Liver (tissue), 10 donors: ENCODE measurements at places on chromosomes 7 and 10. TPM values are rescaled to one million over a fixed set of nuclear protein-coding genes. Genes with fewer than 3 reads are reported as not detected.
A peak's percentile ranks its signal among the peaks of the same experiment; 100 is the strongest.

- DNase-seq = no peak
These were observed 10.2 kb upstream of the AGR2 start for GRCh38 chr7:16815001-16815400.

GRCh38 chr10:1287971-1288401 is 231.8 kb downstream of the WDR37 start:
- no peak for DNase-seq

DNA sequence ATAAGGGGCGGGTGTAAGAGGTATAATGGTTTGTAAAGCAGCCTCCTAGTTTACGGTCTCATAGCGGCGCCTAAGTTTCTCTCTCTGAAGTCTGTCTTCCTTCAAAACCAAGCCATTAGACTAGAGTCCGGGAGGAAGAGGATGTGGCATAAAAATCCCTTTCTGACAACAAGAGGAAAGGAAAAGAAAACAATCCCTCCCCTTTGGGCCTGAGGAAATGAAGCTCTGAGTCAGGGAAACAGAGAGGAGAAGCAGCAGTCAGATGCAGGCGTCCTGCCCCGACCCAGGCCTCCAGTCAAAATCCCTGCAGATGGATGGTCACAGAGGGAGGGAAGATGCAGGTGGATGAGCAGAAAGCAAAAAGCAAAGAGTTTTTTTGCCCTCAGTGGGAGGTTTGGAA is 23.7 kb downstream of the PARP12 start:
- DNase-seq = no peak

DNA sequence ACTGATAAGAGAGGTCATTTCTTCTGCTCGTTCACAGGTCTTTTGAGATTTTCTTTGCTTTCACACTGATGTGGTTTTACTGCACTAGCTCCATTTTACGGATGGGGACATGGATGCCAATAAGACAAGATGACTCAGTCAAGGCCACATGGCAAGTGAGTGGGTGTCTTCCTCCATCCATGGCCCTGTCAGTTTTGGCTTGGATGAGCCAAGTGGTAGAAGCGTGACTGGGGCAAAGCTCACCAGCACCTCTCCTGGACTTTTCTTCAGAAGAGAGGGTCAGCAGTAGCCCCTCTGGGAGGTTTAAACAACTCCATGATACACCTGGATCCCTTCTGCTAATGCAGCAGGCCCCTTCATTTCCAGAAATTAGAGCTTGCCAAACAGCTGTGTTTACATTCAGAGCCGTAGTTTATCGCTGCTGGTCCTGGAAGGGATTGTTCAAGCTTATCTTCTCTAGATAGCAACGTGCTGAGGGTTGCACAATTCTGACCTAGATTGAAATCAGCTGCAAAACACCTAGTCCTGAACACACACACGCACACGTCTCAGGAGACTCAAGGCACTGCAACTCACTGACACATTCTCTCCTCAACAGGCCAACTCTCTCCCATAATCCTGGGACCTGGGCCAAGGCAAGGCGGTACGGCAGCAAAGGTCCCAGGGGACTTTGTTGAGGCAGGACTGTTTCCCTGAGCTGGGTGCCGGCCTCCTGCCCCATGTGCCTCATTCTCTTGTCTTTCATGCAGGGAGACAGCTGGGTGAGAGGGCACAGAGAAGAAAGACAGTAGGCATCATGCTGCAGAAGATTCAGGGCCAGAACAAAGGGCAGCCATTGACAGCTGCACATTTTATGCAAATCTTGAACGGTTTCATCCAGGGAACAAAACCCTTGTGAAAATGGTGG is 14.2 kb upstream of the PDCD4 start:
- DNase-seq = no peak

DNA sequence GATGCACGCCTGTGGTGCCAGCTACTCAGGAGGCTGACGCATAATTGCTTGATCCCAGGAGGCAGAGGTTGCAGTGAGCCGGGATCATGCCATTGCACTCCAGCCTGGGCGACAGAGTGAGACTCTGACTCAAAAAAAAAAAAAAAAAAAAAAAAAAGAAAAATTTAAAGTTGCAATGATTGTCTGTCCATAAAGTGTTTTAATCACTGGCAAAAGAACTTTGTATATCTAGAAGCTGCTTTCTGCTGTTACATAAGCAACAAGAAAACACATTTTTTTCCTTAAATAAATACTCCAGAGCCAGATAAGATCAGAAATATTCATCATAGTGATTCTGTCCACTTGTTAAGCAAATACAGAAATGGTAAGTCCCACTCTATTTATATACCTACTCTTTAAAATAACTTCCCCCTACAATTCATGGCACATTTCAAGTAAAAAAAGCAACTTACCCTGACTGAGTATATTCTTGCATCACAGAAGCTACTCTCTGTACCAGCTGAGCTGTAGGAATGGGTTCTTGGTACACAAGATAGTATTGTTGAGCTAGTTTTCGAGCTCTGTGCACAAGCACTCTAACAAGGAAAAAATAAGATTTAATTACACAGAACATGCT is 7.6 kb downstream of the PSMA2 start:
- DNase-seq = no peak

DNA sequence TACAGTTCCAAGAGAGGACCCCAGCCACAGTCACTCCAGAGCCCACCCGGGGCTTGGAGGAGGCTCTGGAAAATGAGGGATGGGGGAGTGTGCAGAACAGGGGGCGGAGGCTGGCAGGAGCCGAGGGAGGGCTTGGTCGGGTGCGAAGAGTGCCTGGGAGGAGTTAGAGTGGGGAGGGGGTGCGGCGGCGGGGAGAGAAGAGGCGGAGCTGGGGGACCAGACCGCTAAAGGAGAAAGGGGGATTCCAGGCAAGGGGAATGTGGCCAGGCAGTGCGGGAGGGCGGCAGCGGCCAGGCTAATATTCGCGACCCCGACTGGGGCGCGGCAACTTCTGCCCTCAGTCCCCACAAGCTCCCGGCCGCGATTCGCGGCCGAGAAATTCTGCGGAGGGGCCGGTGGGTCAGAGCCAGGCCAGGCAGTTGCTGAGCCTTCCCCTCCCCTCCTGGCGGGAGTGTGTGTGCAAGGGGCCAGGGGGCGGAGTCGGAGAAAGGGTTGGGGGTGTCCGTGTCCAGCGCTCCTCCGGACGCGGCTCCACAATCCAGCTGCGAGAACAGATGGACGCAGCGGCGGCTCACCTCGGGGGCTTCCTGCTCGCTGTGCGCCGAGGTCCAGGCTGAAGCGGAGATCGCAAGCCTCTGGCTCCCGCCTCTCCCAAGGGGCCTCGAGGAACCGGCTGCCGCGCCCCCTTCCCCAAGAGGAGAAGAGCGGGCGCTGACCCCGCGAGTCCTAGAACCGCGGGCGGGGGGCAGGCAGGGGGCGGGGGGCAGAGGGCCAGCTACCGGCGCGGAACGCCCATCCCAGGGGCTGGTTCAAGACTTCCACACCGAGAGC is 612 bp upstream of the SLC18A3 start:
- no peak for DNase-seq

DNA sequence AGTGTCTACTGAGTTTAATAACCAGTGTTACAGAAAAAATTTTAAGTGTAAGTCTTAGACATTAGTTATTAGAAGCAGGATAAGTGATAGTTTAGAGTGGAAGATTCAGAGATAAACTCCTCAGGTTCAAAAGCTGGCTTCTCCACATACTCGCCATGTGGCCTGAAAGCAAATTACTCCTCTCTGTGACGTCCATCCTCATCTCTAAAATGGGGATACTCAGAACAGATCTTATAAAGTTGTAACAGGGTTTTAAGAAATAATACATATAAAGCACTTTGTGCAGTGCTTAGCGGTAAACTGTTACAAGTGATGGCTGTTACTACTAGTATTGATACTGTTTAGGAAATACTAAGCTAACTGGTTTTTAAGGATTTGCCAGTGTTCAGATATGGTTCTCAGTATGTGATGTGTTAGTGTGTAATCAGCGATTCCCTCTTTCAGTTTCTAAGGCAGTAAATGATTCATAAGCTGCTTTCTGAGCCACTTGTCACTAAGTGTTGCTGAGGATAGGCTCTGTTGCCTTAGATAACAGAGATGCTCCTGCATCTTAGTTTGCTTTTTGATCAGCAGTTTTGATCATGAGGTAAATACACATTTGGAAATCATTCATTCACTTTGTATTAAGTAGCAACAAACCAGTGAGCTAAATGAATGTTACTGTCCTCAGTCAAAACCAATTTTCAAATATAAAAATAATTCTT is 58.7 kb downstream of the CYP51A1 start:
- DNase-seq = no peak

GRCh38 chr7:150412518-150413488 is 33.7 kb downstream of the ZNF775 start:
- no peak for DNase-seq

DNA sequence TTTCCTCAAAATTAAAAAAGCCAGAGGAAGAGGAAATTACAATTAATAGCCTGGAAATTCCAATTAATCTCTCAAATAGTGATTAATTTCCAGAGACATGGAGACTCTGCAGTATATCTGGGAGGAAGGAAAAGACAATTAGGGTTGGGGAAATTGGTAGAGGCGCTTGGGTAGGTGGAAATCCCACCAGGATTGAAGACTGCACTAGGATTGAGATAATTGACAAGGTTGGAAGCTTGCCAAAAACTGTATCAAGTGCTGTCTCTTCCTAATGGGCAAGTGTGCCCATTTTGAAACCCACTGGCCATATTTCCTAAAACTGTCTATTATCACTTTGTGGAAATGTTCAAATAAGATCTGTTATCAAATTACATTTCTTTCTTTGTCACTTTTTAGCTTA is 21.6 kb downstream of the CHN2 start:
- no peak for DNase-seq

- DNase-seq = no peak
These were observed 110.9 kb downstream of the ADARB2 start for GRCh38 chr10:1626410-1626809.

GRCh38 chr10:60896033-60896432 is 48.0 kb downstream of the RHOBTB1 start:
- no peak for DNase-seq

GRCh38 chr7:135541029-135541428 is 16.7 kb upstream of the NUP205 start:
- no peak for DNase-seq

DNA sequence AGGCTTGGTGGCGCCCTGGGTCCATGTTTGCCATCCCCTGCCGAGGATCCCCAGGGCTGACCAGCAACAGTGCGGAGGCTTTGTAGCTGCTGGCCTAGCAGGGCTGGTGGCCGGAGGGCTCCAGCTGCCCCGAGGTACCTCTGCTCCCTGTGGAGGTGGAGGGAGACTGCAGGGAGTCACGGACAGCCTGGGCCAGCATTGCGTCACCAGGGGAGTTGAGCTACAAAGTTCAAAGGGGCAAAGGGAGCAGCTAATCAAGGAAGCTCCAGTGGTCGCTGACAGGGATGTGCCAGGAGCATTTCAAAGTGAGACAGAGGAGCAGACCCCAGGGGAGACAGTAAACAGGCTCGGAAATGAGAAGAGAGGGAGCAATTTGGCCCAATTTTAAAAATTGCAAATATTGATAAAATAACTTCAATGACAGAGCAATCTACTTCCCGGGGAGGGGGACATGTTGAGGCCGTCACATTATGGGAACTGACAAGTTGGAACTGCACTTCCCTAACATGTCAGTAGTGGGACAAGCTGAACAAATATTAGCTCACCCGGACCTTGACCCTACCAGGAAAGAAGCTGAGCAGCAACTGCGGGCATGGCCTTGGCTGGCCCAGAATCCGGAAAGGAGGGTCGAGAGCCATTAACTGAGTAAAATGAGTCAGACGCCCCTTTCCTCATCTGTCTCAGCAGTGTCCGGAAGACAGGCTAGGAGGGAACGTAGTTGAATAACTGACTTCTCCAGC is 39.4 kb downstream of the BTBD16 start:
- peak; percentile 76 for DNase-seq

DNA sequence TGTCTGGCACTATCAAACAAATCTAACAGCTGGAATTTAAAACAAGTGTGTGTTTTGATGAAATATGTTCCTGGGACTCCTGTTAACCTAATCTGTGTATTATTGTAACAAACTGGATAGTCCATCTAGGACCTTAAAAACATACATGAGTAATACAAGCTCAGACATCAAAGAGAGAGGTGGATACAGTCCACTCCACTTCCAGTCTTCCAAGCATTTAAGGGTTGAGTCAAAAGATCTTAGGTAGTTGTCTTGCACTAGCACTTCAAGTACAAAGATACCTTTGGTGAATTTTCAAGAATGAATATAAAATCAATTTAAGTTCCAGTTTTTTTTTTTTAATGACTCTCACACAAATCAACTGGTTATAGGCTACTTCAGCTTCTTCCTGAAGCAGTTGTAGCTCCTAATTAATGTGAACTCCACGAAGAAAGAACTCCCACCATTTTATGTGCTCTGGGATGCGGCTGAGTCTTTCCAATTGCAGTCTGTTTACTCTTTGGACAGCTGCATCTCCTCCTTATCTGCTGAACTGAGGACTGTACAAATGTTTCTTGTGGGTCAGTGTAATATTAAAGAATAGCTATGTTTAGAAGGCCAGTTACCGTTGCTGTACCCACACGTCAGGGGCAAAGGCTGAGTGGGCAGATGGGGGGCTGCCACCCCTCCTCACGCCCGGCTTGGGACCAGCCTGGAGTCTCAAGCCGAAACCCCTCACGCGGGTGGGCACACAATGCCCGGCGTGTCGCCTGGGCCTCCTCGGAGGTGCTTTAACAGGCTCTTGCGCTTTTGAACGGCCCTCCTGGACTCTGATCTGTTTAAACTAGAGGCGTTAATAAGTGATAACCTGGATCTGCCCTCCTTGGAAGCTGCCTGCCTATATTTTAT is 2.9 kb upstream of the IGF2BP3 start:
- peak; percentile 65 for DNase-seq

- DNase-seq = no peak
These were observed 615 bp downstream of the THAP5 start for GRCh38 chr7:108568801-108569380.

DNA sequence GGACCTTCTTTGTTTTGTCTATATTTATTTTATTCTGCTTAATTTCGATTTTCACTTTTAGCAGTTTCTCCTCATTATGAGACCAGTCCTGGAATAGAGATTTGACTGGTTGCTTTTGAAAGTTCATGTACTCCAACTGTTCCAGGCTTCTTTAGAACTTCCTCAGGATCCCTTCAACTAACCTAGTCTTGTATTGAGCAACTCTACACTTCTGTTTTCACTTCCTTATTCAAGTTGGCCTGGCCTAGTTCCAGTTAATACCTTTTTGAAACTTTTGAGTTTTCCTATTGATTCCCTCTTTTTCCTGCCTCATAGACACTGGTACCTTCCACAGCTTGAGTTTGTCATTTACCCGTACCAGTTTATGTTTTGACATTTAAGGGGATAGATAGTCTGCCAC is 421.7 kb downstream of the ATRNL1 start:
- no peak for DNase-seq

GRCh38 chr10:43952760-43953159 is 304.1 kb upstream of the ZNF32 start:
- DNase-seq = no peak

PLCE1 gene
- total RNA-seq = 0.75 TPM

ARHGEF5 gene
- total RNA-seq = 5.6 TPM

ZNF394 gene
- total RNA-seq = 18.1 TPM

CLCN1 gene
- total RNA-seq = not detected

CYP3A7 gene
- 81.2 TPM for total RNA-seq

MUC12 gene
- total RNA-seq = not detected

SHH gene
- total RNA-seq = 10.0 TPM

NACAD gene
- total RNA-seq = 0.09 TPM

KCNH2 gene
- 0.33 TPM for total RNA-seq

TSPAN12 gene
- total RNA-seq = 21.5 TPM

GBX1 gene
- total RNA-seq = not detected

WDFY4 gene
- 3.3 TPM for total RNA-seq
